Uterus (tissue), 4 donors: ENCODE measurements at places on chromosomes 11 and 22. TPM values are rescaled to one million over a fixed set of nuclear protein-coding genes. Genes with fewer than 3 reads are reported as not detected.

DNA sequence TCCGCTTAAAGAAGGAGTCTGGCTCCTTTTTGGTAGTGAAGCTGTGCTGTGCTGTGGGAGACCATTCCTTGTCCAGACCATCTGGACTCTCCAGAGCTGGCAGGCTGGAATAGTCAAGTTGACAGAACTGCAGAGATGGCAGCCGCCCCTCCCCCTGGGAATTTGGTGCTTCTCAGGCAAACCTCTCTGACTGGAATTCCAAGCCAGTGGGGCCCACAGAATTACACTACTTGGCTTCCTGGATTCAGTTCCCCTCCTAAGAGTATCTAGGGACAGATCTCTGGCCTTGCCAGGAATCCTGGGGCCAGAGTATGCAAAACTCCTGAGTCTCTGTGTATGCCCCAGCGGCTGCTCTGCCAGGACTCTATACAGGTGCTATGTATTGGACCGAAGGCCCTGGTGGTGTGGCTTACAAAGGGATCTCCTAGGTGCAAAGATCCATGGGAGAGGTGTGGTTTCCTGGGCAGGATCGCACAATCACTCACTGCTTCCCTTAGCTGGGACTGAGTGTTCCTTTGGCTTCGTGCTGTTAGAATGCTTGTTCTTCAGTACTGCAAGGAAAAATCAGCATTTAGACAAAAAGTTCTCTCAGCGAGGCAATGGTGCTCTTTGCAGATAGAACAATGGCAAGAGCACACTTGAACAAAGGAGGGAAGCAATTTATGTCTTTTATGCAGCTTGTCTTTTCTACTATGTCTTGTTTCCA, 86.8 kb downstream of the PRMT3 start:
- H3K4me1 ChIP-seq = no peaks in the 10 kb centered on the region
- no peak for DNase-seq
- no peak overlapping the region for H3K4me3 ChIP-seq
- H3K27ac ChIP-seq = peak overlapping the region; percentile 27
- H3K36me3 ChIP-seq = no peaks in the 10 kb centered on the region

DNA sequence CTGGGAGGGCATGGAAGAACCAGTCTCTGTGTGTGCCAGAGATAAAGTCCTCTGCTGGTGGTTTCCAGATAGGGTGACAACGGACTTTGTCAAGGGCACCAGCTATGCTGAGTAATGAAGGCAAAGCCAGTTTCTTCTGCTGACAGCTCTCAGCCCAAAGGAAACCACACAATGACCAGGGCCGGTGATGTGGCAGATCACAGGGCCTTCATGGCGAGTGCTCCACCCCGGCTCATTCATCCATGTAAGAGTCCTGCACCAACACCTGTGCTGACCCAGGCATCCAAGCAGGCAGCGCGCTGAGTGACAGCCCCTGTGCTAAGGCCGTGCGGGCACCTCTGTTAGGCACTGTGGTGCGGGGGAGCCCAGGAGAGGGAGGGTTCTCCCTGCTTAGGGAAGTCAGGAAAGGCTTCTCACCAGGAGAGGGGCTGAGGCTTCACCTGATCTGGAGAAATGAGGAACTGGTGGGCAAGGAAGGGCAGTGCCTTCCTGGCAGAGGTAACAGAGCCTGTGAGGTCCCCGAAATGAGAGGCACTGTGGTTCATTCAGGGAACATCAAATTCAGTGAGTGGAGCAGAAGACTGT, 33.8 kb downstream of the TP53I11 start:
- no peak overlapping the region for H3K4me3 ChIP-seq
- H3K4me1 ChIP-seq = no peaks in the 10 kb centered on the region
- H3K36me3 ChIP-seq = no peaks in the 10 kb centered on the region
- H3K27ac ChIP-seq = no peak overlapping the region
- H3K27me3 ChIP-seq = no peaks in the 10 kb centered on the region

DNA sequence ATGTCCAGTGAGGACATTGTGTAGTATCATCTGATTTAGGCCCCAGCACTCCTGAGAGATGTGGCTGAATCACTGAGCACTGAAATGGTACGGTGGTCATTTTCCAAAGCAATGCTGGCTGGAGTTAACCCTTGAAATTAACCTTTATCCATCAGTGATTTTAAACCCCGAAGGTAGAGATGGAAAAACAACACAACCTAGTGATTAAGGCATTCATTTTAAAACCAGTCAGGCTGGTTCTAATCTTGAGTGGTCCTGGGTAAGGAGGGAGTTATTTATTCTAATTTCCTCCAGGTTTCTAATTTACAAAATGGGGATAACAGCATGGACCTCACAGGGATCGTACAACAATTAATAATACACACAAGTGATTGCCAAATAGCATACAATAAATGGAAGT, 6.6 kb upstream of the CSNK2A3 start:
- H3K27ac ChIP-seq = no peak overlapping the region
- no peak overlapping the region for H3K4me3 ChIP-seq
- no peaks in the 10 kb centered on the region for H3K36me3 ChIP-seq
- H3K27me3 ChIP-seq = no peaks in the 10 kb centered on the region
- no peaks in the 10 kb centered on the region for H3K4me1 ChIP-seq

Gene ZC3H7B
- total RNA-seq = 74.1 TPM

GRCh38 chr22:47171441-47172221, 409.2 kb downstream of the TBC1D22A start:
- DNase-seq = peak; percentile 14
- no peak overlapping the region for H3K27ac ChIP-seq

DNA sequence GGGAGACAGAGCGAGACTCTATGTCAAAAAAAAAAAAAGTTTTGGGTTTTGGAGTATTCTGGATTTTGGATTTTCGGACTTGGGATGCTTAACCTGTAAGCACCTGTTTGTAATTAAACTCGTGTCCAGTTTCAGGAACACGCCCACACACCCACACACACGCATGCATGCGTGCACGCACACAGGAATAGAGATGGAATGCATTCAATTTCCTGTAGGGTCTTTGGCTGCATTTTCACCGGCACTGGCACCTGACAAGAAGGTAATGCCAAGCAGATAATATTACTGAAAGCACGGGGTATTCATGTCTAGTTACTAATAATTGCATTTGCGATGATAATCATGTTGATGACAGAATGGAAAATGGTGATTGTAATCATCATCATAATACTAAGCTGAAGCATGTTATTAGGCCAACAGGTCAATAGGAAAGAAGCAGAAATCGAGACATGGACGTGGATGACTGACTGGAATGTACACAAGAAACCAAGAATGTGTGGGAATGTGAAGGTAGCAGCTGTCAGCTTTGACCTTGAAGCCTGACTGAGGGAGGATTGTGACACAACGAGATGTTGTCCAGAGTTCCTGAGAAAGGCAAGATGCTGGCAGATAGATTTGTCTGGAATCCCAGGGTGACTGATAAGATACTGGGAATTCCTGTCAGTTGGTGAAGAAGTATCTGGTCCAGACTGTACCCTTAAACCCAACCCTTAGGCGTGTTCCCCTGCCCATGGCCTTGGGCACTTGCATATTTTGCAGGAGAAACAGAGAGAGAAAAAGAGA, 108.6 kb downstream of the SYN3 start:
- peak overlapping the region; percentile 14 for H3K27ac ChIP-seq
- H3K4me1 ChIP-seq = no peaks in the 10 kb centered on the region

- no peaks in the 10 kb centered on the region for H3K4me1 ChIP-seq
- H3K36me3 ChIP-seq = no peaks in the 10 kb centered on the region
- no peak overlapping the region for H3K27ac ChIP-seq
- H3K27me3 ChIP-seq = no peaks in the 10 kb centered on the region
Measured at GRCh38 chr11:61532134-61533038, 23.8 kb downstream of the LRRC10B start.

Gene ZNF408
- 0.88 TPM for total RNA-seq

- no peak overlapping the region for H3K4me3 ChIP-seq
- no peak overlapping the region for H3K27ac ChIP-seq
- no peaks in the 10 kb centered on the region for H3K36me3 ChIP-seq
- DNase-seq = no peak
Measured at GRCh38 chr22:23685205-23685784, 5.5 kb upstream of the RGL4 start.

GRCh38 chr11:91998481-91998880, 226.1 kb upstream of the FAT3 start:
- no peaks in the 10 kb centered on the region for H3K27me3 ChIP-seq
- no peaks in the 10 kb centered on the region for H3K4me1 ChIP-seq
- DNase-seq = no peak
- H3K4me3 ChIP-seq = no peak overlapping the region

DNA sequence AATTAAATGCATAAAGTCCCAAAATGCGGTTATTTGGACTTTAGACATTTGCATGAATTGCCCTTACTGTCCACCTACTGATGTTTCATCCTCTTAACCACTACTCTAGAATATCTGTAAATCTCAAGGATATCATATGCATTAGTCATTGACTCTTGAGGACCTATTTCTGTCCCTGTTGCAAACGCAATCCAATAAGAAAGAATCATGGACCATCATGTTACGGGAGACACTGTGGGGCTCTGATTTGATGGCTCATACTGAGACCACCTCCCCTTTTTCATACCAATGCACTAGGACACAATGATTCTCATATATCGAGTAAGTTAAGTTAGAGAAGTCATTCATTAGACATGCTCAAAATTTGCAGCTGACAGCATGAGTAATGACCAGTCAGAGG, 14.4 kb downstream of the POU2AF2 start:
- no peaks in the 10 kb centered on the region for H3K27me3 ChIP-seq
- no peak overlapping the region for H3K4me3 ChIP-seq
- DNase-seq = no peak
- no peak overlapping the region for H3K27ac ChIP-seq

Gene MIAT
- 3.3 TPM for total RNA-seq

DNA sequence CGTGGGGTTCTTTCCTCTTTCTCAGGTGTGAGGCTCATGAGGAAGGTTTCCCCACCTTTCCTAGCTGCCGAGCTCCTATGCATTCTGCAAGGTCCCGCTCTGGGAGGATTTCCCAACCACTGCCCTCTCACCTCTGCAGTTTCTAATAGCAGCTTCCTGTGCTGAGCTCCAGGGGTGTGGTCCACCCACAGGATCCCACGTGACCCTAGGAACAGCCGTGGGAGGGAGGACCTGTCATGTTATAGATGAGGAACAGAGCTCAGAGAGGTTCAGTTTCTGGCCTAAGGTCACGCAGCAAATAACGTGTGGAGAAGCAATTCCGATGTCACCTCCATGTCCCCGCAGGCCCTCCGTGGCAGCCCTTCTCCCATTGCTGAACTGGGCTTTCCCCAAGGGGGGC, 38.5 kb downstream of the FLRT1 start:
- H3K4me3 ChIP-seq = no peak overlapping the region
- no peak overlapping the region for H3K27ac ChIP-seq
- no peaks in the 10 kb centered on the region for H3K4me1 ChIP-seq
- DNase-seq = no peak

GRCh38 chr11:27487706-27488105, 15.1 kb upstream of the LGR4 start:
- H3K4me1 ChIP-seq = no peaks in the 10 kb centered on the region
- no peak for DNase-seq
- H3K27ac ChIP-seq = no peak overlapping the region
- no peak overlapping the region for H3K4me3 ChIP-seq
- H3K27me3 ChIP-seq = no peaks in the 10 kb centered on the region

Gene ZBTB3
- total RNA-seq = 23.2 TPM

Gene FGF19
- 0.97 TPM for total RNA-seq

DNA sequence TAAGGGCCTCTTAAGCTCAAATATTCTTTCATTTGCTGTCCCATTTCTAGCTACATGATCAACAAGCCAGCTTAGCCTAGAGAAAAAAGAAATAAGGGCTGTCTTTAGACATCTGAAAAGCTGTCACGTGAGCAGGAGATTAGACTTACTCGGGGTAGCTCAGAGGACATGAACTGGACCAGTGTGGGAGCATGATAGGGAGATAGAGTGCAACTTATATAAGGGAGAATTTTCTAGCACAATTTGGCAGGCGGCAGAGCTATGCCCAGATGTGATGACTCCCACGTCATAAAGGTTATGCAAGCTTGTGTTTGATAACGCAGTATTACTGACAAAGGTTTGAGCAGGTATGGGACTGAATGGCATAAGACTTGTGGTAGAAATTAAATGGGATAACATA, 28.2 kb upstream of the TPBGL start:
- no peaks in the 10 kb centered on the region for H3K4me1 ChIP-seq
- no peak overlapping the region for H3K27ac ChIP-seq
- DNase-seq = no peak
- H3K4me3 ChIP-seq = no peak overlapping the region
- H3K27me3 ChIP-seq = no peaks in the 10 kb centered on the region

Gene SERPING1
- total RNA-seq = 552 TPM

DNA sequence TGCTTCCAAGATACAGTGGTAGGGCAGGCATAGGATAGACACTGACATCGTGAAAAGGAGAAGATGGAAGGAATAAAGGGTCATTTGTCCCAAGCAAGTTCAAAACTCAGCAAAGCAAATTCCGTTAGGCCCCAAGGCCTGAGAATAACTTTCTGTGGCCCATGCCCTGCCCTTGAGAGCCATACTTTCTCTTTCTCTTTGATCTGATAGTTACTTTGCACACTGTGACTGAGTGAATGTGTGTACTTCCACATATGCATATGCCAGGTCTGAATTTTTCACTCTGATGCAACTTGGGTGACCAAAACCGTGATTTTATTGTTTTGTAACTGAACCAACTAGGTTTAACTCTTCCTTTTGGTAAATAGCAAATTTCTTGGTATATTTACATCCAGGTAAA, 371.5 kb downstream of the RAB38 start:
- no peak overlapping the region for H3K27ac ChIP-seq
- DNase-seq = no peak
- H3K36me3 ChIP-seq = no peaks in the 10 kb centered on the region

DNA sequence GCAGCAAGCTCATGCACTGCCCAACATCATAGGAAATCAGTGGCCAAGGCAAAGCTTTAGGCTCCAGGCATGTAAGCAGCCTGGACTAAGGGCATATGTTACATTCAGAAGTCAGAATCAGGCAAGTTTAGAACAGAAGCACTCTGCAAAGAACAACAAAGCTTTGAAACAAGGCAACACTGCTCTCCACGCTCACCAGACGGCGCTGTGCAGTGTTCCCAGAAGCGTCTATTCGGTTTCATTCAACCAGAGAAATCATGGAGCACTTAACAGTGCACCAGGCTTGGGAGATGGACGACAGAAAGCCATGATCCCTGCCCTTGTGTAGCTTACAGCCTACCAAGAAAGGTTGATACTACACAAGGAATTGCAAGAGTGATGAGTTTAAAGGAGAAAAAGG, 555.8 kb downstream of the BUD13 start:
- H3K4me3 ChIP-seq = no peak overlapping the region
- H3K4me1 ChIP-seq = no peaks in the 10 kb centered on the region
- H3K36me3 ChIP-seq = no peaks in the 10 kb centered on the region
- no peaks in the 10 kb centered on the region for H3K27me3 ChIP-seq

GRCh38 chr11:12683874-12684273, 9.7 kb downstream of the TEAD1 start:
- H3K4me3 ChIP-seq = no peak overlapping the region
- H3K4me1 ChIP-seq = peaks cover 3% of the 10 kb centered on the region
- DNase-seq = no peak
- no peaks in the 10 kb centered on the region for H3K27me3 ChIP-seq

Gene HTR3A
- 0.14 TPM for total RNA-seq

DNA sequence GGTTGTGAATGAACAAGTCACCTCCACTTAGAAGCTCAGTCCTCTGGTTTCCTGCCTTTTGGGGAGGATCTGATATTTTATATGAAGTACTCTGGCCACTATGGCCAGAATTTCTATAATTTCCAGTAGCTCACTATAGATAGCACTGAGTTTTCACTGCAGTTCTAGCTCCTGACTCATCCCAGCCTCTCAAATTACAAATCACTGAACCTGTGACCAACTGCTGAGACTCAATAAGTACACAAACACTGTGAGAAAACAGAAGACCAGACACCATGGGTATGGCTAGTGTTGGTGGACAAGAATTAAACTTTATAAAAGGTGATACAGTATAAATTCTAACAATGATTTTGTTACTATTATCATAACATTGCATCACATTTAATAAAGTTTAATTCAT, 47.1 kb upstream of the UCP3 start:
- no peaks in the 10 kb centered on the region for H3K36me3 ChIP-seq
- no peak for DNase-seq
- H3K27ac ChIP-seq = no peak overlapping the region
- H3K4me3 ChIP-seq = no peak overlapping the region
